ENCODE measurements at places on chromosomes 4 and X.

DNA sequence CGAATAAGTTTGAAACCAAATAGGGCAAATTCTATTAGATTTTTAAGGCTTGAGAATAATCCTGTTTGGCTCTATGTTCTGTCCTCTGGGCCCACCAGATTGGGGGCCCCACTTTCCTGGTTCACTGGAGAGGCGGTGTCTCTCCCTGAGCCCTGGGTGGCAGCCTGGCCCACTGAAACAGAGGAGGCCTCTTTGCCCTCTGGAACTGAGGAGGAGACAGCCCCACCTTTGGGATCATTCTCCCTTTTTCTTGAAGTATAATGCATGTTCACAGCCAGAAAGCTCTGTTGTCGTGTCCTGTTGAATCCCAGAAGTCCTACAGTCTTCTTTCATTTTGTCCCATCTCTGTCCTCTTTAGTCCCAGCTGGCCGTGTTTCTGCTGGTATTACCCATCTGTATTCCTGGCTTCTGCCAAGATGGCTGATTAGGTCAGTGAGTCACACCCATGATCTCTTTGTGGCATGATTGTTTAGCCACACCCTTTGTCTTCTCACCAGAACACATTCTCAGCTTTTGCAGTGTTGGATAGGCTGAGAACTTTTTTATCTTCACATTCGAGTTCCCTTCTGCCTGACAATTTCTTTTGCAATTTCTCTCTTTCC is 8.1 kb upstream of the TBC1D25 start:
- DNase-seq: no peak

DNA sequence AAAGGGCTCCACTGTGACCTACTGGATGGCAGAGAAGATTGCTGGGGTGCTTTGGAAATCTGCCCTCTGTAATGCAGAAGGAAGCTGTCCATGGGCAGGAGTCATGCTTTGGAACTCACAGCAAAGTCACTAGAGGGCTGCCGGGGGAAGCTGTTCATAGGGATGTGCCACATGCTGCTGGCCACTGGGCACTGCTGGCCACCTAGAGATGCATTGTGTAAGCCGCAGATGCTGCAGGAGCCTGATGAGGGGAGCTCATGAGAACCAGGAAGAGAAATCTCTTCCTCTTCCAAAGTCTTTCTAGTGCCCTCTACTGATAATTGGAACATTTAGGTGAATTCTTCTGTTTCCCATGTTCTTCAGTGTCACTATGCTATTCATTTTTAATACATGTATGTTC is 31.2 kb upstream of the UXT start:
- DNase-seq: no peak

DNA sequence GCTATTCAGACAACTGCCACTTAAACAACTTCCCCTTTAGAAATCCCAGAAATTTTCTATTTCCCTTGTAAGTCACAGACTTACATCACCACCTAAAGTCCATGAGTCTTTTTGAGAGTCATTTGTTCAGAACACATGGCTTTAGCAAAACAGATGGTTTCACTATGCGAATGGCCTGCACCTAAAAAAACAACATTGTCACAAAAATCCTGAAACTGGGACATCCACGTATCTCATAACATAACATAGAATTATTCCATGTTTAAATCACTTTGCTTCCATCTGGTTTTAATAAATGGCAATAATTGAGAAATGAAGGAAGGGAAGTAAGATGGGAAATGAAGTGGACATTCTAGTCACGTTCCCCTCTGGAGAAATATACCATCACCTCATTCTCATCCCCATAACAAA is 155.3 kb upstream of the EDNRA start:
- no peak for DNase-seq

DNA sequence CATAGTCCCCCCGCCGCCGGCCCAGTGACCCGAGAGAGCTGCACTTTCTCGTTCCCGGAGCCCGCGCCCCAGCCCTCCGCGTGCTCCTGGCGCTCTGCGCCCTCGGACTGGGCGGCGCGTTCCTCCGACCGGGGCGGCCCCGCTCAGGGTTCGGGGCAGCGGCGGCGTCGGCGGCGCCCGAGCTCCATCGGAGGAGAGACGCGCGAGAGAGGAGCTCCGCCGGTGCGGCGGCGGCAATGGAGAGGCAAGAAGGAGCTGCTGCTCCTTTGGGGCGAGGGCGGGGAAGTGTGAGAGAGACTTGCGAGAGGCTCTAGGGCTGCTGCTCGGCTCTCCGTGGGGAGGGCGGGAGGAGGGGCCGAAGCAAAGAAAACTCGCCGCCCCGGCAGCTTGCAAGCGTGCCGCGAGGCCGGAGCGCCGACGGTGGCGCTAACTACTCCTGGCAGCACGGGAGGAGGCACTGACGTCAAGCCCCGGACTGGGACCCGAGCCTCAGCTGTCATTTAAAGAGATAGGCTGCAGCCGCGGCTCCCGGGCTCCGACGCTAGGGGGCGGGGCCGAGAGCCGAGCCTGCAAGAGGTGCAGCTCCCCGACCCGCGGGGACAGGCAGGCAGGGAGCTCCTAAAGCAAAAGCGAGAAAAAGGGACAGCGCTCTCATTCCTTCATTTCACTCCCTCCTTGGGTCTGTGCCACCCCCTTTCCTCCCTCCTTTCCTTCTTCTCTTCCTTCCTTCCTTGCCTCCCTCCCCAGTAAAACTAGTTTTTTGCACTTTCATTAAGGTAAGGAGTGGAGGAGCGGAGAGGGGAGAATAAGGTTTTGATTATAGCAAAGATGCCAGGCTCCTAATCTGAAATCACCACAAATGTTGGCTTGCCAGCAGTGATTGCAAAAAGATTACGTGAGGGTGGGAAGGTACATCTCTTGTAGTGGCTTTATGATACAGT is at the start of gene KCTD8:
Gene KCTD8 (minus strand): TSS at position 289 of the 941 bp plus-strand sequence.
- peak; percentile 51 for DNase-seq

DNA sequence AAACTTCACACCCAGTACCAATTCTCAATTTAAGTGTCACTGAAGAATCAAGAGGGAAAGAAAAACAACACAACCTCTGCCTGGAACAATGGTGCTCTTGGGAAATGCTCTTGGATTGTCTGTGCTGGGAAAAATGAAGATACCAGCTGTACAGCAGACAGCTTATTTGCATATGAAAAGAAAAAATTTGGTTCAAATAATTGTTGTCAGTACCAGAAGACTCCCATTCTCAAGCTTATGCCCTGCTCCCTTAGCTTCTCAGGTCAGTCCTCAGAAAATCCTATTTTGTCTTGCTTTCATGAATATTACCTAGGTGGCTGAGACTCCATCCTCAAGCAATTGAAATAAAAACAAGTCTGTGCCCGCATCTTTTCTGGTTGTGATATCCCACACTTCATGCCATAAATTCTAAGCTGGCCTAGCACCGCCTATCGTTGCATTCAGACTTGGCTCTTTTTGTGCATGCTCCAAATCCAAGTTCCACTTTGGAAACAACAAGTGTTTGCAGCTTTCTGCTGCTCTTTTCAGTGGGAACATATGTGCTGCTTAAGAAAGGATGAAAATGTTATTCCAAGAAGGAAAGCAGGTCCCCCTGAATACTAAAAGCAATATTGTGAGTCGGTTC is 431.6 kb downstream of the INPP4B start:
- DNase-seq: no peak

DNA sequence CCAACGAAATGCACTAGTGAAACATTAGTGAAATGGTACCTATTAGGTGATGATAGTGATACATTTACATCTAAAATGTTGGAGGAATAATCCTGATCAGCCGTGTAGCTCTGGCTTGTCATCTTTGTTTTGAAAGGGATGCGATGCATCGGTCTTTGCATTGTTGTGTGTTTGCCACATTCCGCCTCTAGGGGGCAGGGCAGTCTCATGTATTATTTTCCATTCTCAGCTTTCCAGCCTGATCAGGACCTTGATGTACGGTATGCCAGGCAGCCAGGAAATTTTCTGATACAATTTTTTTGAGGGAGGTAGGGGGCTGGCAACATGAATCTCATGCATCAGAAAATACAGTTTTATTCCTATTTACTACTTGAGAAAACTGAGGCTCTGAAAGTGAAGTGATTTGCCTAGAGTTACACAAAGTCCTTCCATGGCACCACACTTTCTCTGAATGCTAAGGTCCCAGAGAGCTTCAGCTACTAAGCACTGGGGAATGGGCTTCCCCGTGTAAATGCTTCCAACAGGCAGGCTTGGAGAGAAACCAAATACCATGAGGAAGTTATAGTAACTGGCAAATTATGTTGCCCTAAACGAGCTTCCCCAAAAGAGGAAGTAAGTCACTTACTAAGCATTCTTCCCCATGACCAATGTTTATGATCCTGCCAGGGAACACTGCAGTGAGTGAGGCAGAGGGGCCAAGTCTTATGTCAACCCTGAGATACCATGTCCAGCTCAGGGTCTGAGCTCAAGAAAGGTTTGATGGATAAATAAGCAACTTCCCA is 31.8 kb upstream of the IQSEC2 start:
- peak; percentile 17 for DNase-seq

GRCh38 chrX:13287816-13288215 is 32.0 kb downstream of the ATXN3L start:
- no peak for DNase-seq

DNA sequence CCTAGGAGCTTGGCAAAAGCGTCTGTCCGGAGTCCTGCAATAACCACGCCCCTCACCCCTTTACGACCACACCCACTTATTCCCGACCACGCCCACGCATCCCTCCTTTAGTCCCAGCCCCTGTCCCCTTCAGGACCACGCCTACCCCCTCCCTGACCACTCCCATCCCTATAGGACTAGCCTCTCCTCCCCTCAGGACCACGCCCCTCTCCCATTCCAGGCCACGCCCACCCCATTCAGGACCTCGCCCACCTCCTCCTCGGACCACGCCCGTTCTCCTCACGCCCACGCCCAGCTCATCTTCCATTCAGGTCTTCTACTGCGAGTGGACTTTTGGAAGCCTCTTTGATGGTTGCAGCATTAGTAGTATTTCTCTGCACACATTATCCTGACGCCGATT is 131.2 kb upstream of the STX18 start:
- DNase-seq: no peak

All from activated CD4-positive, alpha-beta T cell treated with anti-CD3 and anti-CD28 coated beads, Interleukin-2, amount 50 U/mL, for 24 hours (primary cell).